Calu3 (cell line): ENCODE measurements at places on chromosomes 12 and 14. TPM values are rescaled to one million over a fixed set of nuclear protein-coding genes. Genes with fewer than 3 reads are reported as not detected.

EXOC3L4 gene
- total RNA-seq = 10.9 and 13.5 TPM in 2 replicates

KRT83 gene
- total RNA-seq = not detected in 2 replicates

DNA sequence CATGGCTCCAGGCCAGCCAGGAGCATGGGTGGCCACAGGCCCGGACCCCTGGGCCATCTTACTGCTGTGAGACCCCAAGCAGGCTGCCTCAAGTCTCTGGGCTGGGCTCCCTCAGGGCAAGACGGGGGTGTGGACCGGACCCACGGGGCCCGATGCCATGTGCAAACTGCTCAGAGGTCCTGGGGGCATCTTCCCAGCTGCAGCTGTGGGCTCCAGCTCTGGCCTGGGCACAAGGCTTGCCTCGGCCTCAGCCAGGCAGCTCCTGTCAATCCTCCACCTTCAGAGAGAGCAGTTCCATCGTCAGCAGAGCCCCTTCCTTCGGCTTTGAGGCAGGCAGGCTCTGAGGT lies 12.4 kb upstream of the GPR132 start:
- H3K27me3 ChIP-seq = peaks cover 40% of the 10 kb centered on the region
- no peak for DNase-seq
- no peak overlapping the region for H3K4me3 ChIP-seq
- H3K36me3 ChIP-seq = peaks cover 10% of the 10 kb centered on the region
- H3K4me1 ChIP-seq = peaks cover 10% of the 10 kb centered on the region
- no peak overlapping the region for H3K27ac ChIP-seq

GRCh38 chr12:67593041-67593440 lies 55.5 kb upstream of the DYRK2 start:
- peak; percentile 92 for DNase-seq
- peak overlapping the region; percentile 82 for H3K27ac ChIP-seq
- H3K4me3 ChIP-seq = peak overlapping the region; percentile 13
- H3K4me1 ChIP-seq = peaks cover 47% of the 10 kb centered on the region
- H3K36me3 ChIP-seq = peaks cover 11% of the 10 kb centered on the region
- no peaks in the 10 kb centered on the region for H3K27me3 ChIP-seq

GRCh38 chr14:92922155-92922735 lies 705 bp upstream of the CHGA start:
- H3K36me3 ChIP-seq = no peaks in the 10 kb centered on the region
- no peaks in the 10 kb centered on the region for H3K4me1 ChIP-seq
- DNase-seq = no peak
- no peak overlapping the region for H3K4me3 ChIP-seq
- no peak overlapping the region for H3K27ac ChIP-seq

GRCh38 chr12:75863533-75863932 lies 168.0 kb downstream of the PHLDA1 start:
- DNase-seq = no peak
- H3K4me3 ChIP-seq = no peak overlapping the region
- peak overlapping the region; percentile 76 for H3K27ac ChIP-seq
- H3K4me1 ChIP-seq = peaks cover 63% of the 10 kb centered on the region

GRCh38 chr14:22556021-22556989 lies 32.7 kb downstream of the DAD1 start:
- peak overlapping the region; percentile 24 for H3K4me3 ChIP-seq
- H3K36me3 ChIP-seq = peaks cover 36% of the 10 kb centered on the region
- no peaks in the 10 kb centered on the region for H3K27me3 ChIP-seq

GRCh38 chr12:16229676-16230075 lies 47.8 kb downstream of the SLC15A5 start:
- H3K4me3 ChIP-seq = no peak overlapping the region
- no peaks in the 10 kb centered on the region for H3K4me1 ChIP-seq
- H3K27ac ChIP-seq = no peak overlapping the region

OTOGL gene
- total RNA-seq = 0.05 and 0.09 TPM in 2 replicates

- no peaks in the 10 kb centered on the region for H3K27me3 ChIP-seq
- H3K4me3 ChIP-seq = no peak overlapping the region
- no peak for DNase-seq
- peak overlapping the region; percentile 64 for H3K27ac ChIP-seq
- peaks cover 81% of the 10 kb centered on the region for H3K4me1 ChIP-seq
- H3K36me3 ChIP-seq = peaks cover 21% of the 10 kb centered on the region
Measured at GRCh38 chr12:52165096-52165855, 26.5 kb downstream of the KRT80 start.

KCNC2 gene
- not detected in 2 replicates for total RNA-seq

DNA sequence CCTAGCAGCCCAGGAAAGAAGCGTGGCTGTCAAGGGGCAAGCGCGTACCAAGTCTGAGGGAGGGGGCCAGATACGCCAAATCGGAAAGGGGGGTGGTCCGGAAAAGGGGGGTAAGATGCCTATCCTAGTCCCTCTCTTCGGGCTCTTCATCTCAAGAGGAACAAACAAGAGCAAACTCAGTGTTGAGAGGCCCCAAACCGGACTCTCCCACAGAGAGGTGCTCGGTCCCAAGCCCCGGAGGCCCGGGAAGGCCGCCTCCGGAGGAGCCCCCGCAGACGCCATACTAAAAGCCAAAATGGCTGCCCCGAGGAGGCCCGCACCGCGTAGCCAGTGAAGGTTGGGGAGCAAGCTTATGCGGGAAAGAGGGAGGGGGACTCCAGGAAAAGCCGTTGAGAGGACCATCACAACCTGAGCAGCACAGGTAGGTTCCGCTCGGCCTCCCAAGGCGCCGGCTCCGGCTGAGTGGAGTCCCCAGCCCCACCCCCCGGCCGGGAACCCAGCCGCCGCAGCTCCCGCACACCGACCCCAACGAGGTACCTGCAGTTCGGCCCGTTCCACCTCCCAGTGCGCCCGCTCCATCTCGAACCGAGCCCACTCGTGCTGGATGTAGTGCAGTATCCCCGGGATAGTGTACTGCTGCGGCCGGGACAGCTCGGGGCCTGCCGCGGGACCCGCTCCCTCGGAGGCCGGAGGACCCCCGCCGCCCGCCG lies at the start of gene AP4S1:
TSS of gene AP4S1 (plus strand) at position 283 of the 710 bp plus-strand sequence. CDS start 40,548 bp downstream, outside the sequence.
- H3K4me1 ChIP-seq = peaks cover 23% of the 10 kb centered on the region
- peak; percentile 48 for DNase-seq
- peak within 1 kb of the TSS; percentile 99 for H3K27ac ChIP-seq
- H3K4me3 ChIP-seq = peak within 1 kb of the TSS; percentile 94
- no peaks in the 10 kb centered on the region for H3K27me3 ChIP-seq

- no peaks in the 10 kb centered on the region for H3K27me3 ChIP-seq
- H3K27ac ChIP-seq = no peak overlapping the region
- H3K36me3 ChIP-seq = no peaks in the 10 kb centered on the region
- no peaks in the 10 kb centered on the region for H3K4me1 ChIP-seq
Measured at GRCh38 chr12:39752482-39753137, 133.0 kb upstream of the ABCD2 start.

PLA2G1B gene
- total RNA-seq = not detected in 2 replicates

DNA sequence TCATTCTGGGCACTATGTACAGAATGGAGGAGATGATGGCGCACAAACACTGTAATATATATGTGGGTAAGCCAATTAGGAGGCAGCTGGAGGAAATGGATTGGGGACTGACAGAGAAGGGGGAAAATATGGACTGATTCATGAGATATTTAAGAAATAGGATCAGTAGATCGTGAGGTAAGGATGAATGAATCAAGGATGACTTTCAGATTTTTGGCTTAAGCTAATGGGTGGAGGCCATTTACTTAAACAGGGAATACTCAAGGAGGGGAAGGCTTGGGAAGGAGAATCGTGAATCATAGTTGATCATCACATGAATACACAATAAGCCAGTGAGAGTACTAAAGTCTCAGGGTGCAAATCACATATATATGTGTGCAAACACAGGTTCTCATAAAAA lies 11.2 kb upstream of the GNPNAT1 start:
- no peak for DNase-seq
- no peaks in the 10 kb centered on the region for H3K4me1 ChIP-seq
- no peak overlapping the region for H3K27ac ChIP-seq
- no peak overlapping the region for H3K4me3 ChIP-seq

GRCh38 chr12:2638273-2639019 lies 156.3 kb upstream of the FKBP4 start:
- DNase-seq = no peak
- H3K36me3 ChIP-seq = peaks cover 3% of the 10 kb centered on the region
- no peak overlapping the region for H3K4me3 ChIP-seq
- H3K4me1 ChIP-seq = peaks cover 9% of the 10 kb centered on the region
- peaks cover 66% of the 10 kb centered on the region for H3K27me3 ChIP-seq

DNA sequence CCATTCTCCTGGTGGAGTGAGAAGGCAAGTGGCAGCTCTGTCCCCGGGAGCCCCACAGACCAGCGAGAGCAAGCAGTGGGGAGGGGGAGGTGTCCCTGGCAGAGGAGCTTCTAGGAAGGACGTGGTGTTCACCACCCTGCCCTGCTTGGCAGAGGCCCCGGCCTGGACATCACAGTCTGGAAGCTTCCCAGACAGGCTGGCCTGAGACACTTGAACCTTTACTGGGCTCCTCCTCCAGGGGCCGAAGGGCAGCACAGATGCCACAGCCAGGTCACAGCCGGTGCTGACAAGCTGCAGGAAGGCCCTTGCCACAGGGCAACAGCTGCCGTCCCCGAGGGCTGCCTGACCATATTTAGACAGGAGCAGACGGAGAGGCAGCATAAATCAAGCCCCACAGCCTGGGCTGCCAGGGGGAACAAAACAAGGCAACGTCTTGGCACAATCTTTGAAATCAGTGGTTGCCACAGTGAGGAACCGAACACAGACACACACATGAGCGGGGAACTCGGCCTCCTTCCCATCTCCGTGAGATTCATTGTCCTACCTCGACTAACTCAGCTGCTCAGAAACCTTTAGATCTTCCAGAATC lies 28.5 kb downstream of the PRIMA1 start:
- H3K27ac ChIP-seq = no peak overlapping the region
- H3K36me3 ChIP-seq = no peaks in the 10 kb centered on the region
- H3K27me3 ChIP-seq = peaks cover 90% of the 10 kb centered on the region
- H3K4me3 ChIP-seq = no peak overlapping the region
- no peaks in the 10 kb centered on the region for H3K4me1 ChIP-seq
- no peak for DNase-seq

DNA sequence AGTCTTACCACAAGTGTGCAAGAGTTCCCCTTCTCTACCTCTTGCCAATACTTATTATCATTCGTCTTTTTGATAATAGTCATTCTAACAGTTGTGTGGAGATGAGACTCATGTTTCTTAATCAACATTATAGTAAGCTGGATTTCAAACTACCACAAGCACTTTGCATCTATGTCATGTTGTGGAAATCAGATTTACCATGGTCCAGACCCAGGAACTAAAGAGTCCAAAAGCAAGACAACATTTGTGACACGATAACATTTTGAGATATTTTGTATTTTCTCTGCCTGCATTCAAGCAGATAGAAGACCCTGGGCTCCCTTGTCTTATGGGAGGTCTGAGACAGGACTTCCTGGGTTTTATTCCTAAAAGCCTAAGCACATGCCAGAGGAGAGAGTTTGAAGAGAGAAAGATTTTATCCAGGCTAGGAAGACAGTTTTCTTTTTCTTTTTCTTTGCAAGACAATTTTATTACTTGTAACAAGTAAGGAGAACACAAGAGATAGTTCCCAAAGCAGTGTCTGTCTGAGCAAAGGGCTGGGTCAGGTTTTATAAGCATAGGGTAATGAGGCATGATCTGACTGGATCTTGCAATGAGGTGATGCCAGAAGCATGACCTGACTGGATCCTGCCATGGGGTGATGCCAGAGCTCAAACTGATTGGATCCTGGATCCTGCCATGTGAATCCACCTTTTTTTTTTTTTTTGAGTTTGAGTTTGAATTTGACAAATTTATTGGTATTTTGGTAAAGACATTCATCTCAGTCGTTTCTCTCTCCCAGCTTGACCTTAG lies 180.5 kb upstream of the HMGA2 start:
- H3K4me1 ChIP-seq = peaks cover 32% of the 10 kb centered on the region
- H3K27me3 ChIP-seq = no peaks in the 10 kb centered on the region

- H3K27me3 ChIP-seq = peaks cover 64% of the 10 kb centered on the region
- H3K36me3 ChIP-seq = no peaks in the 10 kb centered on the region
- no peak for DNase-seq
- H3K4me1 ChIP-seq = no peaks in the 10 kb centered on the region
Measured at GRCh38 chr12:68206446-68206845, 19.2 kb downstream of the IL26 start.

DNA sequence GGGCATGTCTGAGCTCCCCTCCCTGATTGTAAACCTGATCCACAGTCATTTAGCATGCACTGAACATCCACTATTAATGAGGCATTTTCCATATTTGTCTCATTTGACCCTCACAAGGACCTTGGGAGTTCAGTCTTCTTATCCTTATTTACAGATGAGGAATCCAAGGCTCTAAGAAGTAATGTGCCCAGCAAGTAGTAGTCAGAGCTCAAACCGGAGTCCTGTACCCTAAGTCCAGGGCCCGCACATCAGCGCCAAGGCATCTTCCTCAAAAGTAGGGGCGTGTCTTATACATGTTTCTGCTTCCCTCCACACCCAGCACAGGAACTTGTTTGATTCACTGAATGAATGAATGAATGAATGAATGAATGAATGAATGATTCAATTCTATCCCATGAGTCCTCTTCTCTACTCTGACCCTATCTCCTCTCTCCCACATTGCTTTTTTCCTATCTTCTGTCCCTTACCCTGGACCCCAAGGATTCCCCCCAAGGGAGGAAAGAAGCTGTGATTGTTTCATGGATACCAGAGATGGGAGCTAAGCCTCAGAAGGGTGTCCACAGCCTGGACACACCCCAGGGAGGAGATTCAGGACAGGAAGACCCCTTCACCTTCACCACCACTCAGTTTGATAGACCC lies 21.8 kb upstream of the KRT8 start:
- H3K27me3 ChIP-seq = no peaks in the 10 kb centered on the region
- peaks cover 37% of the 10 kb centered on the region for H3K36me3 ChIP-seq
- peak overlapping the region; percentile 96 for H3K27ac ChIP-seq
- H3K4me3 ChIP-seq = peak overlapping the region; percentile 48
- peaks cover 56% of the 10 kb centered on the region for H3K4me1 ChIP-seq

SLCO1A2 gene
- not detected in 2 replicates for total RNA-seq

GRCh38 chr12:123767613-123768012 lies 5.5 kb downstream of the DNAH10 start:
- H3K27me3 ChIP-seq = peaks cover 23% of the 10 kb centered on the region
- H3K4me1 ChIP-seq = no peaks in the 10 kb centered on the region
- H3K4me3 ChIP-seq = no peak overlapping the region
- H3K36me3 ChIP-seq = peaks cover 1% of the 10 kb centered on the region

CLEC1A gene
- not detected in 2 replicates for total RNA-seq

- no peaks in the 10 kb centered on the region for H3K36me3 ChIP-seq
- no peaks in the 10 kb centered on the region for H3K27me3 ChIP-seq
- DNase-seq = no peak
- no peak overlapping the region for H3K4me3 ChIP-seq
Measured at GRCh38 chr12:12506496-12506890, 56.2 kb downstream of the DUSP16 start.

MANSC4 gene
- total RNA-seq = not detected in 2 replicates

GRCh38 chr14:69181491-69181890 lies 9.8 kb upstream of the EXD2 start:
- no peaks in the 10 kb centered on the region for H3K4me1 ChIP-seq
- H3K27me3 ChIP-seq = peaks cover 39% of the 10 kb centered on the region
- no peak overlapping the region for H3K27ac ChIP-seq
- DNase-seq = no peak
- no peaks in the 10 kb centered on the region for H3K36me3 ChIP-seq

DNA sequence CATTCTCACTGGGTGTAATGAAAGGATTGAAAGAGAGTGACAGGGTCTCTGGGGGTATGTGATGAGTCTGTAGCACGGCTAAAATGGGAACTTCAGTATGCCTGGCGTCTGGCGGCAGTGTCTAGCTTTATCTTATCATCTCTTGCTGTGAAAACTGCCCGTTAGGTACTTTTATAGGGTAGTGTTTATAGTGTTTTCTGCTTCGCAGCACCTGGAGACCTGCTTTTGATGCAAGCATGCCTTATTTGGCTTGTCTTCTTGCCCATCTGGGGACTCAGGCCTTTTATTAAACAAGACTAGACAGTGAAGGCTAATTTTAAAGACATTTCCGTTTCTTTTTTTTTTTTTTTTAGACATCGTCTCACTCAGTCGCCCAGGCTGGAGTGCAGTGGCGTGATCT lies 36.3 kb upstream of the ALDH2 start:
- no peaks in the 10 kb centered on the region for H3K4me1 ChIP-seq
- no peak overlapping the region for H3K27ac ChIP-seq
- no peaks in the 10 kb centered on the region for H3K27me3 ChIP-seq
- DNase-seq = no peak
- peaks cover 17% of the 10 kb centered on the region for H3K36me3 ChIP-seq

KRT80 gene
- total RNA-seq = 32.7 and 45.5 TPM in 2 replicates

CLEC9A gene
- total RNA-seq = not detected in 2 replicates

OR4Q2 gene
- not detected in 2 replicates for total RNA-seq
